ENCODE measurements at places on chromosomes 1 and 21.
A peak's percentile ranks its signal among the peaks of the same experiment; 100 is the strongest.

- DNase-seq = no peak
Measured at GRCh38 chr1:106722466-106722865, 334.0 kb upstream of the PRMT6 start.

DNA sequence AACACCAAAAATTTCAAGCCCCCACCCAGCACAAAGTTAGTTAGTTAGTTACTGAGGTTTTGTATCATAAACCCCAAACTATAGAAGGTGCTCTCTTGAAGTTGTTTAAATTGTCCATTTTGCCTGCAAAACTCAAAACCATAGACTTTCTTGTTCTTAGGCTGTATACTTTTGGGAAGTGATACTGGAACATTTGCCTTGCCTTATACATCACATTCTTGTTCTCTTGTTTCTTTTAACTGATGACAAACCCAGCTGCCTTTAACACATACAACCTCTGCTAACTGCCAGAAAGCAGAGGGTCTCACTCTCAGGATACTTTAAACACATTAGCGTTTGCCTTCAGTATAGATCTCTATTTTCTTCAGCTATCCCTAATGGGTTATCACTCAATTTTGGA lies 570.5 kb downstream of the MRPL39 start:
- DNase-seq = no peak

DNA sequence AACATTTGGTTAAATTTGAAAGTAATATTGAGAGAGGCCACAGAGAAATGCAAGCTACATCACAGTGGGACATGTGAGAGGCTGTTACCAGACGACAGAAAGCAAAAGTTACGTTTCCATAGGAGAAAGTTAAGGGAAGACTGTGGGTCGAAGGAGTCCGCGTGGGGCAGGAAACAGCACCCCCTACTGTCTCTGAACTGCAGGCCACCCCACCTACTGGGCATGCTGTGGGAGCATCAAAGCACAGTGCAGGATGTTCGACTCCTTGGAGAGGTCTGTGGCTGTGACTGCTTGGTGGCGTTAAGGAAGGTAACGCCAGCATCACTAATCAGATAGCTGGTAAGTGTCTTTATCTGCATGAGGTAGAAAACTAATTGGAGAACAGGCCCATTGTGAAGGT lies 123.9 kb downstream of the PTBP2 start:
- peak; percentile 42 for DNase-seq

GRCh38 chr1:184635347-184635979 lies 119.2 kb downstream of the EDEM3 start:
- no peak for DNase-seq

DNA sequence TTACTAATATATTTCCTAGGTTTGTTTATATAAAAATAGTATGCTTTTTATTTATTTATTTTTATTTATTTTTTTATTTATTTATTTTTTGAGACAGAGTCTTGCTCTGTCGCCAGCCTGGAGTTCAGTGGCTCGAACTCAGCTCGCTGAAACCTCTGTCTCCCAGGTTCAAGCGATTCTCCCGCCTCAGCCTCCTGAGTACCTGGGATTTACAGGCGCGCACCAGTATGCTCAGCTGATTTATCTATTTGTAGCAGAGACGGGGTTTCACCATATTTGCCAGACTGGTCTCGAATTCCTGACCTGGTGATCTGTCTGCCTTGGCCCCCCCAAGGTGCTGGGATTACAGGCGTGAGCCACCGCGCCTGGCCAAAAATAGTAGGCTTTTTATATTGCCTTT lies 33.2 kb downstream of the BRINP3 start:
- DNase-seq = no peak

DNA sequence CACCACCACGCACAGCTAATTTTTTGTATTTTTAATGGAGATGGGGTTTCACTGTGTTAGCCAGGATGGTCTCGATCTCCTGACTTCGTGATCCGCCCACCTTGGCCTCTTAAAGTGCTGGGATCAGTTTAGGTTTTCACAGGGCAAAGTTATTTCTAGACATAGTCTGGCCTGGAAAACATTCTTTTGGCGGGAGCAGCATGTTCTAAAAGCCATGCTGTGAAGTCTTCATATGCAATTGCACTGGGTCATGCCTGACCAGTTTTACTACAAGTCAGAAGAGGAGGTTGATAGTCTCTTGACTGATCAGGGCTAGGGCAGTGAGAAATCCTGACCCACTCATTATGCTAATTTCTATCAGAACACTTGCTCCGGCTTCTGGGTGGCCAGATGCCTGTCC lies 131.6 kb upstream of the POU3F1 start:
- no peak for DNase-seq

- no peak for DNase-seq
Measured at GRCh38 chr1:31799196-31799894, 16.5 kb downstream of the SPOCD1 start.

DNA sequence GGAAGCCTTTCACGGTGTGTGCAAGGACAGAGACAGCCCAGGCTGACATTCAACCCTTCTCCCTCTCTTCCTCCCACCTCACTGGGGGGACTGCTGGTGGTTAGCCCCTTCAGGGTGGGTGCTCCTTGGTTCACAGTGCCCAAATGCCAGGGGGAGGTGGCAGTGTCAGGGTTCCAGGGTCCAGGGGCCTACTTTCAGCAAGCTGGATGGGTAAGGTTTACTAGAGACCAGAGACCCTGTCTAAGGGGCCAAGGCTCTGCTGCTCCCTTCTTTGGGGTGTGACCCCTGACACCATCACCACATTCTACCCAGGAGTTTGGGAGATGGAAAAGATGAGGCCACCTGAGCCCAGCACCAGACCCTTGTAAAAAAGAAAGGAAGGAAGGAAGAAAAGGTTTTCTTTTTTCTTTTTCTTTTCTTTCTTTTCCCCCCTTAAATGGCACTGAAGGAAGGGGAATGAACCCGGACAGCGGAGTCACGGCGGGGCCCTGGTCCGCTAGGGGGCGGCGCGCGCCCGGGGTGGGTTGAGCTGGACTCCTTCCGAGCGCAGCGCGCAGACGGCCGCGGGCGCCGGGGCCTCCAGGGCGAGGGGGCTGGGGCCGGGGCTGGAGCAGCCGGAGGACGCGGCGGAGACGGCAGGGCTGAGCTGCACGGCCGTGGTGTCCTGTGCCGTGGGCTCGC lies 18.8 kb downstream of the KNCN start:
- peak; percentile 32 for DNase-seq

- no peak for DNase-seq
Measured at GRCh38 chr1:69409731-69410456, 157.8 kb upstream of the LRRC7 start.

- no peak for DNase-seq
Measured at GRCh38 chr1:17654519-17654918, 100.6 kb upstream of the ACTL8 start.

DNA sequence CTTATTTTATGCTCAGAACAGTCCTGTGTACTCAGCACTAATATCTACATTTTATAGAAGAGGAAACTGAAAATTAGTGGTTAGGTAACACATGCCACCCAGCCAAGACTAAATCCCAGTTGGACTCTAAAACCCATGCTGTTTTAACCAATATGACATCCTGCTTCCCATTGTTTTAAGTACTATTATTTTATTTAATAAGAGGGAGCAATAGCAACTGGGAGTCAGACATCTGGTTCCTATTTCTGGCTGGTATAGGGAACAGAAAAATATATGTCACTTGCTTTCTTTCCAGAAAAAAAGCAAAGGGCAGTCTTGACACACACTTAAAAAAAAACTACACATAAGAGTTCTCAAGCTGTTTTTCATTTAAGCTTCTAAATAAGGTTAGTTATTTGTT lies 11.9 kb downstream of the KLHL12 start:
- no peak for DNase-seq

DNA sequence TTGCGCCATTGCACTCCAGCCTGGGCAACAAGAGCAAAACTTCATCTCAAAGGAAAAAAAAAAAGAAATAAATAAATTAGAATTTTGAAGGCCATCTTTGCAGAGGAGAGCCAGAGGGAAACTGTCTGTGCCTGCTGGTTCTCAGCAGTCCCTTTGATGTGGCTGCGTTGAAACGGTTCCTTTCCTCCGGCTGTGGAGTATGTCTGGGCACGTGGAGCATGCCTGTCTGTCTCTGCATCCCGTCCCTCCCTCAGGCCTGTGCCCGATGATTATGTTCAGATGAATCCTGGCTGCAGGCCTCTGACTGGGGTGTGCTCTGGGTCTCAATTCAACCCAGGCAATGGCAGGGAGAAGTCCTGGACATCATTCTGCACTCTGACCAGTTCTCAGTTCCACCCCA lies 33.4 kb downstream of the KIAA1614 start:
- DNase-seq = peak; percentile 70

DNA sequence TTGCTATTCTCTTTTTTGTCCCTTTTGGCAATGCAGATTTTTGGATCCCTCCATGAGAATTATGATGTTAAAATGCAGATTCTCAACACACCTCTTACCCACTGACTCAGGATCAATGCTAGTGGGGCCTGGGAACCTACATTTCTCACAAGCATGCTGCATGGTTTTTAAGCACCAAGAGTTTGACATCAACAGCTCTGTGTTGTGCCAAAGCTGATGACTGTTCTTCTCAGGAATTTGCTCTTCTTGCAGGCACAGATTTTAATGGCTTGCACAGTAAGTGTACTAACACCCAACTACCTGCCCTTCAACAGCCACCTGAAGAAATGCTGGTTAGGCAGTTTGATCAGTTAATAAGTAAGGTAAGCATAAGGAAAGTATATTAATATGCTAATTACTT lies 468.7 kb downstream of the PTBP2 start:
- DNase-seq = no peak

GRCh38 chr1:89557445-89557825 lies 32.8 kb downstream of the LRRC8B start:
- no peak for DNase-seq

GRCh38 chr1:78003882-78004718 lies 639 bp upstream of the DNAJB4 start:
- no peak for DNase-seq

- DNase-seq = no peak
Measured at GRCh38 chr1:112866151-112866550, 89.8 kb downstream of the SLC16A1 start.

- no peak for DNase-seq
Measured at GRCh38 chr21:46183910-46184624, at the start of gene SPATC1L. Gene SPATC1L (minus strand): TSS chr21:46184459. CDS start chr21:46182816, 1,643 bp downstream.

- no peak for DNase-seq
Measured at GRCh38 chr1:26858160-26858559, 4.8 kb upstream of the SFN start.

GRCh38 chr1:47821760-47822159 lies 175.4 kb downstream of the TRABD2B start:
- DNase-seq = no peak

- no peak for DNase-seq
Measured at GRCh38 chr1:25615172-25615541, 1.4 kb upstream of the MAN1C1 start.

GRCh38 chr1:110677526-110677925 lies 2.8 kb upstream of the KCNA3 start:
- DNase-seq = no peak

GRCh38 chr1:2214541-2215241 lies 13.4 kb upstream of the SKI start:
- no peak for DNase-seq

DNA sequence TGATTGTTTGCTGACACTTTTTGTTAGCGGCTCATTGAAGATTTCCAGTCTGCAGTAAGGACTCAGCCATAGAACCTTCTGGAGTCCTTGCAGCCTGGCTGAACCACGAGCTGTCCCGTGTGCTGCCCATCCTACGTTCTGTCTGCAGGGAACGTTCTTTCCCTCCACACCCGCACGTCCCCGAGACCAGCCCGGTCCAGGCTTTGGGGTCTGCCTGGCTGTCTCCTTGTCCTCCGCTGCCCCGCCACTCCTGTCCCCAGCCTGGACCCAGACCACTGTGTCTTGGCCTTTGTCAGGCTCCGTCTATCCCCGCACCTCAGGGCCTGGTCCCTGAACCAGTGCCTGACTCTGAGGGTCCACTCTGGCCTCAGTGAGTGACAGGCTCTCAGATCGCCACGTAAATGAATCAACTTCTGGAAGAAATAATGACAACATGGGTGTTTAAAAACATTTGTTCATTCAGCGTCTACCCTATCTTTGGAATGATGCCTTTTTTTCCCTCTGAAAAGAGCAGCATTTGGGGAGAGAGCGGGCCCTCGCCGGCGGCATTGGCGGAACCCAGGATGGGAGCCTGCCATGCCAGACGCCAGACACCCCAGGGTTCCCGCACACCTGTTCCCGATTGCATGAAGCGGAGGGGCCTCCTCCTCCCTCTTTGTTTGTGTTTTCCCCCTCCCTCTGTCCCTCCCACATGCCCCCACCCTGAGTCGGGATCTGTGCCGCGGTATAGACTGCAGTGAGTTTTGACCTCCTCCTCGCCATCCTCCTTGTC lies 43.9 kb upstream of the C1orf174 start:
- no peak for DNase-seq

- DNase-seq = no peak
Measured at GRCh38 chr1:9797049-9797448, 26.7 kb downstream of the CLSTN1 start.

GRCh38 chr1:210372931-210373627 lies 44.4 kb downstream of the HHAT start:
- no peak for DNase-seq

- no peak for DNase-seq
Measured at GRCh38 chr1:1309251-1310108, 1.1 kb downstream of the PUSL1 start.

Data from thymus (tissue), 14 donors.